ENCODE measurements at places on chromosomes 7 and 10.

- no peak for DNase-seq
Measured at GRCh38 chr10:102876747-102877153, 7.5 kb downstream of the AS3MT start.

GRCh38 chr7:37104822-37105518 lies 343.7 kb downstream of the ELMO1 start:
- peak; percentile 78 for DNase-seq

GRCh38 chr7:79922894-79923293 lies 211.7 kb upstream of the GNAI1 start:
- no peak for DNase-seq

DNA sequence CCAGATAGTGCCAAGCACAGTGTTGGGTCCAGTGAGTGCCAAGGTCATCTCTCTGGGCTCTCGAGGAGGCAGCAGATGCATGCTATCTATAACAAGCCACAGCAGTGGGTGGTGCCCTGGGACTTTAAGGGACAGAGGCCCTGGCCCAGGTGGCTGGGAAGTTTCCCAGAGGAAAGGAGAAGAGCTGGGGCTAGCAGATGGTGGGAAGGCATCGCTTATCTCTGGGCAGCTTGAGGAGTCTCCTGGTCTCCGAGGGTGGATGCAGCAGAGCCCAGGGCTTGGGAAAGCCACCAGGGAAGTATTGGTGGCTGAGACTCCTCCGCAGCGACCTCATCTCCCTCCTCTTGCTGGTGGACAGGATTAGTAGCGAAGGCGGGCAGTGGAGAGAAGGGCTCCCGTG lies 63.4 kb upstream of the LRRC4 start:
- no peak for DNase-seq

- no peak for DNase-seq
Measured at GRCh38 chr7:7125963-7126362, 56.4 kb upstream of the C1GALT1 start.

DNA sequence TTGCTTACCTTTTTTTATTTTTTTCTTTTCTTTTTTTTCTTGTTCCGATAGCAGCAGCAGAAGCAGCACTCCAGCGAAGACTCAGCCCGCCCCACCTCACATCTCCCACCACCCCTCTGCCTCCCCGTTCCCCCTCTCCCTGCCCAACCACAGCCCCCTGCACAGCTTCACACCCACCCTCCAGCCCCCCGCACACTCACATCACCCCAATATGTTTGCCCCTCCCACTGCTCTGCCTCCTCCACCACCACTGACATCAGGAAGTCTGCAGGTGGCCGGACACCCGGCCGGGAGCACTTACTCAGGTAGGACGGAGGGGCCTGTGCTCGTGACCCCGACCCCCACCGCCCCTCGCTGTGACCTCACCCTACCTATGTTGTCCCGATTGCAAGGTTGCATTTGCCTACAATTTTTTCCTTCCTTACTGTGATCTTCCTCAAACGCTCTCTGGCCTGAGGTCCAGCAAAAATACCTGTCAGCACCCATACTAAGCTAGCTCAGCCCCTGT lies 367.2 kb upstream of the GALNT17 start:
- DNase-seq = no peak

DNA sequence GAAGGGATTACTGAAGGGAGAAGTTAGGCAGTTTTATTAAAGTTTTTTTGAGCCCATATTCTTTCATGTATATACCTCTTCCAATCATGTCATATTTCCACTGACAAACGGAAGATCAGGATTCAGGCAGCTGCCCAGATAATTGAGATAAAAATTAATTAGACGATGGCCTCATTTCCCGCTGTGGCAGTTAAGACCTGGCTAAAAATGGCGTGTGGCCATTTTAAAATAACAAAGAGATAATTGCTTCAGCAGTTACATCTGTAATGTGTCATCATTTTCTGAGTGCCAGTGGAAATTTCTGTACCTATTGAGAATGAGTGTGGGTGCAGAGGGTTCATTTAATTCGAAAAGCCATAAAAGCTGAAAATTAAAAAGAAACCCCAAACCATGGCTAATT lies 215.1 kb downstream of the STK31 start:
- no peak for DNase-seq

- no peak for DNase-seq
Measured at GRCh38 chr10:124231168-124232155, 138.1 kb upstream of the CHST15 start.

- DNase-seq = no peak
Measured at GRCh38 chr7:38306171-38306570, 32.7 kb upstream of the TARP start.

- DNase-seq = no peak
Measured at GRCh38 chr7:157525491-157525915, 188.7 kb downstream of the DNAJB6 start.

- DNase-seq = no peak
Measured at GRCh38 chr7:22179442-22179879, 177.5 kb downstream of the RAPGEF5 start.

DNA sequence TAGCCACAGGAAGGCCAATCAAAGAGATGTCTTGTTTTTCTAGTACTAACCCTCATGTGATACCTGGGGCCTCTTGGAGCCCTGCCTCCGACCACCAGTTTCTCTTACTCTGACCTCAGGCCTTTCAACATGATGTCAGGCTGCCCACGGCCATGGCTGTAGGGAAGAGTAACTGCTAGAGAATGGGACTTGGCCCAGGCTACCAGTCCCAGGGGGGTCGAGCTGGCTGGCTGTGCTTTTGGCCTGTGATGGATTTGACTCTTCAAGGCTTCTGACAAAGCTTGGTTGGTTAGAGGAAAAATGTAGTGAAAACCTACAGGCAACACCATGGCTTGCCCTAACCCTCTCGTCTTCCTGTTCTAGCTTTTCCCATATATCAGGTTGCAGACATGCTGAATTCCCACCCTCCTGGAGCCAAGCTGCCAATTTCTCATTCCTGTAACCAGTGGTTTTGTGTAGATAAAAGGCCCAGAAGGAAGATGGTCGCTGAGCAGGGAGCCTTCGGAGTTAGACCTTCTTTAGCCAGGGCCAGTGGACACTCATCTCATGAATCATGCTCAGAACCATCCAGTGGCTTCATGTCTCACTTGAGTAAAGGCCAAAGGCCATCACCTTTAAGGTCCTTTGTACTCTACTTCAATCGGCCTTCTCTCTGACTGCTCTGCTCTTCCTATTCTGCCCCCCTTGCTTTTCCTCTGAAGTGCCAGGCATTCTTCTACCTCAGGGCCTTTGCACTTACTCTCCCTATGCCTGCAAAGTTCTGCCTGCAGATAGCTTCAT lies 19.7 kb downstream of the SUFU start:
- no peak for DNase-seq

DNA sequence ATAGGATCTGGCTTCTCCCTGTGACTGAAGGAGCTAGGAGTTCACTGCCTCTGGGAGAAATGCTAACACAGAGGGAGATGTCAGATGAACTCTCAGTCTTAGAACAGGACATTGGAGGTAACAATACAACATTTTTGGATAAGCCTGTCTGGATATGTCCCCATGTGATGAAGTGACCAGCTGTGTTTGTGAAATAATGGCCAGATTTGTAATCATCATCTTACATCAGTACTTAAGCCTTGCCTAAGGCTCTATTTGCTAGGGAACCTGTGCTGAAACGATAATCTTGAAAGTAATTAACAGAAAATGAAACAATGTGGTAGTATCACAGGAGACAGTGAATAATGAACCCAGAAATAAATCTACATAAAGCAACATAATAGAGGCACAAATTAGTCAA lies 56.2 kb downstream of the CRPPA start:
- no peak for DNase-seq
